ENCODE measurements at places on chromosomes 1 and 21. TPM values are rescaled to one million over a fixed set of nuclear protein-coding genes. Genes with fewer than 3 reads are reported as not detected.

Gene AGMAT
- 12.7 TPM for polyA plus RNA-seq

Gene UQCRHL
- polyA plus RNA-seq: 1.1 TPM

Gene CLCC1
- 14.2 TPM for polyA plus RNA-seq

Gene B3GALT5
- polyA plus RNA-seq: not detected

All from CD4-positive, CD25-positive, alpha-beta regulatory T cell (primary cell).